ENCODE measurements at places on chromosomes 7 and 10.

GRCh38 chr10:46223064-46223480 is 63.7 kb upstream of the ANTXRL start:
- no peak for DNase-seq

GRCh38 chr10:94075506-94075905 is 81.8 kb downstream of the PLCE1 start:
- DNase-seq, result no peak

DNA sequence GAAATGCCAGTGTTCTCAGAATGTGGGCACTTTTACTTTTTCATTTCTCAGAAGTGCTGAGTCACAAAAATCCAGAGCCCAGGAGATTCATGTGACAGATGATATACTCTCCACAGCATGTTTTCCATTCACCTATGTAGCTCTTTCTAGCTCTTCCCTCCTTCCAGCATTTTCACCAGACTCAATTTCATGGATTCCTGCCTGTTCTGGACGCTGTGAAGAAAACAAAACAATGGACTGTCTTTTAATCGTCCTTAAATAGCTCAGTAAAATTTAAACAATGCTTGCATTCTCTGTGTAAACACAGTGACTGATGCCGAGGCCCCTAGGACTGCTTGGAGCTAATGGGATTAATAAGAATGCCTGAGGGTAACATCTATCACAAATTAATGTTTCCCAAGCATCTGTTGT is 25.5 kb downstream of the ZNF713 start:
- DNase-seq, result no peak

DNA sequence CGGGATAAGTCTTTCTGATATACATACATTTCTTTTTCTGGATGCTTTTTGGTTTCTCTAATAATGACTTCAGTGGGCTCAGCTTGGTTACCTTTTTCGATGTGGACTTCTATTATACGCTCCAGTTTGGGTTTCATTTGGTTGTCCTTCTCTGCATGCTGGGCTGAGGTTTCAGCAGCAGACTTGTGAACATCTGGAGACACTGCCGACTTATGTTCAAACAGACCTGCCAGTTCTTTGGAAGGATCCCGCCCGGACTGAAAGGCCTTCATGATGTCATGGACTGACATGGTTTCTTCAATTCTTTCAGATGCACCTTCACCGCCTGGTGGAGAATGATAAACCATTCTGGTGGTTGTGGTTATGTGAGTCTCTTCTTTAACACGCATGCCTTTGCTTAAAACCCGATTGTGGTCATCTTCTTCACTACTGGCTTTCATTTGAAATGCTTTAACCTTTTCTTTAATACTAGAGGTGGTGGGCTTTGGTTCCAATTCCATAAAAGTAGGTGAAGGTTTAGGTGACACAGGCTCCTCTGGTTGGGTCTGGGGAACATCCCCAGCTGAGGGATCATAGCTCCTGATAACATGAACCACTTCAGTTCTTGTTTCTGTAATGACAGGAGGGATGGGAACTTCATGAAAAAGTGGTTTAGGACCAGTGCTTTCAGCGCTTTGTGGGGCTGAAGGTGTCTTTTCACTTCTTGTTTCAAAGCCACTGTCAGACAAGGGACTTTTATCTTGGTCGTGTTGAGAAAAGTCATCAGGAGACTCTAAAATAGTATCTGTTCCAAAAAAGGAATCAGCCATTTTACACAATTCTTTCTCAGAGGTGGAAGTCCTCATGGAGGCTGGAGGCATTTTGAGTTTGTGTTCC is 167.7 kb upstream of the CCDC6 start:
- DNase-seq, result no peak

DNA sequence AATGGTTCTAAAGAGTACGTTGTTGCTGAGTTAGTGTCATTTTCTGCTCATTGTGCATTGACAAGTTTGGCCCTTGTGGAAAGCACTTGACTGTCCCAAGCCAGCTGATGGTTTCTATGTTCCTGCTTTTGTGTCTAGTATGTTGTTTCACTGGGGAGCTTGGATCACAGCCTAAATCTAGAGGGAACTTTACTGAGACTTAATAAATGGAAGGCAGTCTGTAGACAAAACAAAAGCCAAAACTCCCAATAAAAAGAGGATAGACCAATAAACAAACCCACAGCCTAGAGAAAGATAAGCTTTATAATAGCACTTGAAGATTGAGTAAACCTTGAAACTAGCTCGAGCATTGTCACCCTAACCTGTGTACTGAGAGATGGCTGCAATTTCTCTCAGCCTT is 196.8 kb downstream of the ADRA2A start:
- DNase-seq, result no peak
